ENCODE measurements at places on chromosomes 7 and 10. TPM values are rescaled to one million over a fixed set of nuclear protein-coding genes. Genes with fewer than 3 reads are reported as not detected.

The PILRA gene
- 2.3 TPM for total RNA-seq

The PRKG1 gene
- 2.8 TPM for total RNA-seq

The EMX2 gene
- not detected for total RNA-seq

The ITIH2 gene
- total RNA-seq: not detected

The MBL2 gene
- not detected for total RNA-seq

The ITPRID1 gene
- not detected for total RNA-seq

The JCAD gene
- 29.0 TPM for total RNA-seq

The HMX2 gene
- total RNA-seq: not detected

The RASA4 gene
- total RNA-seq: 5.0 TPM

The RET gene
- 0.79 TPM for total RNA-seq

The NEBL gene
- 3.7 TPM for total RNA-seq

The RNF32 gene
- total RNA-seq: 2.7 TPM

The AKR1E2 gene
- 1.4 TPM for total RNA-seq

The CACNA2D1 gene
- total RNA-seq: 65.4 TPM

DNA sequence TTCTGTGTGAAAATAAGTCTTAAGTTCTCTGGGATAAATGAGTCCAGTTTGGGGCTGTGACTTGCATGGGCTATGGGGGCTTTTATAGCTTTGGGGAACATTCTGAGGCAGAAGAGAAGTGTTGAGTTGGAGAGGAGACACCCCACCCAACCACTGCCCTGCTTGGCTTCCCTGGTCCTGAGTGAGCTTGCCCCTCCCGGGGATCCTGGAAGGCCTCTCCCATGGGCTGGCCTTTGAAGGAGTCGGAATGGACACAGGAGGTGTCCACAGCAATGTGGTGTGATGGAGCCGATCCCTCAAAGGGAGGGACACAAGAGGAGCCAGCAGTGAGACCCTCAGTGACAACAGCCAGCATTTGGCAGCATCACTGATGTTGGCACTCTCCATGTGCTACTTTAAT is 89.8 kb downstream of the GLRX3 start:
- no peak for DNase-seq
- H3K27me3 ChIP-seq: no peaks in the 10 kb centered on the region
- no peak overlapping the region for H3K4me3 ChIP-seq
- no peak overlapping the region for H3K27ac ChIP-seq
- no peaks in the 10 kb centered on the region for H3K4me1 ChIP-seq

DNA sequence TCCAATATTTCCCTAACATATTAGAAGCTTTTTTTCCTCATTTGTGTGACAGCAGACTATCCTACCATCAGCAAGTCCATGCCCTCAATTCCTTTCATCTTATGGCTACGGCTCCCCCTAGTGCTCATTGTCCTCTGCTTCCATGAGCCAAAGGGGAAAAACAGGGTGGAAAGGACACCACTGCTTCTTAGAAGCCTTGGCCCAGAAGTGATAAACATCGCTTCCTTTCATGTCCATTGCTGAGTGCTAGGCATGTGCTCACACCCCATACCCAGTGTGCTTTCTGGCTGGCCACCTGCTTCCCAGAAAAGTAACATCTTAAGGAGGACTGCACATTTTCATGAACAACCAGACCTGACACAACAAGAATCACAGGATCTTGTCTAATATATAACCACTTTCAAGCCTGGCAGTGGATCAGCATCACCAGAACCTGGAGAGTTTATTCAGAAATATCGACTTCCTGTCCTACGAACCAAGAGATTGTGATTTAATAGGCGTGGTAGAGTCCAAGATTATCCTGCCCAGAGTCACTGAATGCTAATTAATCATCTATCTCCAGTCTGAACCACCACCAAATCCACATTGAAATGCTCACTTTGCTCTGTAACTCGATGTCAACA is 650.5 kb upstream of the SORCS1 start:
- H3K4me1 ChIP-seq: no peaks in the 10 kb centered on the region
- H3K27me3 ChIP-seq: no peaks in the 10 kb centered on the region
- H3K4me3 ChIP-seq: no peak overlapping the region
- DNase-seq: peak; percentile 10
- H3K36me3 ChIP-seq: no peaks in the 10 kb centered on the region
- no peak overlapping the region for H3K27ac ChIP-seq

- H3K4me1 ChIP-seq: no peaks in the 10 kb centered on the region
- no peak overlapping the region for H3K4me3 ChIP-seq
- no peak for DNase-seq
- no peak overlapping the region for H3K27ac ChIP-seq
Measured at GRCh38 chr10:116300542-116300941, 23.7 kb upstream of the CCDC172 start.

DNA sequence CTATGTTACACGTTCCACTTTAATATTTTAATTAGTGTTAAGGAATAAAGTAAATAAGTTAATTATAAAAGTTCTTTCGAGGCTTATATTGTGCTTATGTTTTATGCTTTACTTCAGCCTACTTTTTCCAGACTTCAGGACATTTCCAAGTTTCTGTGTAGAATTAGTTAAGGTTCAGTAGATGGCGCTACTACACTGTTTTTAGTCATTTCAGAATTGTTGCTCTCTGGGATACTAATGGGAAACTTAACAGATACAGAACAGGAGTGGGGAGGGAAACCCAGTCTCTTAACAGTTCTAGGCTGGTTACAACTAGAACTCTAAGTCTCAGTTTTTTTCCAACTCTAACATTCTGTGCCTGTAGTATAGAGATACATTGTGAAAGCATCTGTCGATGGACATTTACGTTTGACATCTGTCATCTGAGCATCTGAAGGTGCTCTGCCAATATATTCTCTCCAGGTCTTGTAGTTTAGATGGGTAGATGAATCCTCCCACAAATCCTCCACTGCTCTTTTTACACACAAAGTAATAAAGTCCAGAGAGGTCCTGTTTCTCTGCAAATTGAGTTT is 56.8 kb upstream of the FAM171A1 start:
- H3K27ac ChIP-seq: no peak overlapping the region
- H3K4me1 ChIP-seq: no peaks in the 10 kb centered on the region
- no peaks in the 10 kb centered on the region for H3K36me3 ChIP-seq
- peaks cover 3% of the 10 kb centered on the region for H3K27me3 ChIP-seq

GRCh38 chr10:24434961-24435360 is 226.0 kb downstream of the KIAA1217 start:
- no peaks in the 10 kb centered on the region for H3K27me3 ChIP-seq
- H3K4me1 ChIP-seq: peaks cover 31% of the 10 kb centered on the region
- no peaks in the 10 kb centered on the region for H3K36me3 ChIP-seq
- DNase-seq: no peak

- peak overlapping the region; percentile 98 for H3K27ac ChIP-seq
- peak; percentile 56 for DNase-seq
- peaks cover 41% of the 10 kb centered on the region for H3K4me1 ChIP-seq
- H3K4me3 ChIP-seq: peak overlapping the region; percentile 31
- no peaks in the 10 kb centered on the region for H3K27me3 ChIP-seq
- no peaks in the 10 kb centered on the region for H3K36me3 ChIP-seq
Measured at GRCh38 chr10:3469639-3470020, 297.0 kb upstream of the PITRM1 start.

DNA sequence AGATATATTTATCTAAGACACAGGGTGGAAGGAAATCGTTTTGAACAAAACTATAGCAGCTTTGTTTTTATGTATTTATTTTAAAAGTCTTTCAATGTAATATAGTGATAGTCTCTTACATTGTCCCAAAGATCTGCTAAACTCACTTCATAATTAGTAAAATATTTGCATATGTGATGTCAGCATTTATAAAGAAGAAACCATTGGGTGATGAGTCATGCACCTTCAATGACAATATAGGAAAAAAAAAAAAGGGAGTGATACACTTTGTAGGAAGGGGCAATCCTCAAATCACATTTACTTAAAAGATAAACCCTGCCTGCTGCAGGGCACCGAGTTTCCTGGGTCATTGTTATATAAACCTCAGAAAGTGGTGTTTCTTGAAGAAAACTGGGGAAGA is 112.4 kb upstream of the SEMA3C start:
- no peak overlapping the region for H3K27ac ChIP-seq
- H3K4me1 ChIP-seq: no peaks in the 10 kb centered on the region
- no peaks in the 10 kb centered on the region for H3K36me3 ChIP-seq
- no peaks in the 10 kb centered on the region for H3K27me3 ChIP-seq
- no peak overlapping the region for H3K4me3 ChIP-seq
- no peak for DNase-seq

DNA sequence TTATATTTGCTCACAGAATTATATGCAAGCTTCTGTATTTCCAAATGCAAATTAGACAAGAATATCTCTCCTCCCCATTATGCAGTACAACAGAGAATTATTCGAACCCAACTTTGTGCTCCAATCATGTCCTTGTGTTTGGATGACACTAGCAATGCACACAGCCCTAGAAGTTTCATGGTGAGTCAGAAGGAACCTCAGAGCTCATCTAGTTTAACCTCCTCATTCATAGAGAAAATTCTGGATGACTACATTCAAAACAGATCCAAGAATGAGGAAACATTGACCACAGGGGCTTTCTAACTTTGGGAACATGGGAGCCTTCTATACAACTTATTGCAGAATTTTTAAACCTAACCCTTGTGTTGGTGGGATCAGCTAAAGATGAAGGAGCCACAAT is 12.8 kb upstream of the ARID5B start:
- H3K27ac ChIP-seq: no peak overlapping the region
- peak; percentile 44 for DNase-seq
- H3K27me3 ChIP-seq: no peaks in the 10 kb centered on the region

DNA sequence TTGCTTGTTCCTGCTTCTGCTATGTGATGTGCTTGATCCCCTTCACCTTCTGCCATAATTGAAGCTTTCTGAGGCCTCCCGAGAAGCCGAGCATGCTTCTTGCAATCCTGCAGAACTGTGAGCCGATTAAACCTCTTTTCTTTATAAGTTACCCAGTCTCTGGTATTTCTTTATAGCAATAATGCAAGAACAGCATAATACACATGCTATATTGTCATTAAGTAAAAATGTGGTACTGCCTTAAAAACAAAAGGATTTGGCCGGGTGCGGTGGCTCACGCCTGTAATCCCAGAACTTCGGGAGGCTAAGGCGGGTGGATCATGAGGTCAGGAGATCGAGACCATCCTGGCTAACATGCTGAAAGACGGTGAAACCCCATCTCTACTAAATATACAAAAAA is 59.6 kb upstream of the ANAPC16 start:
- no peaks in the 10 kb centered on the region for H3K36me3 ChIP-seq
- no peaks in the 10 kb centered on the region for H3K4me1 ChIP-seq
- H3K27me3 ChIP-seq: no peaks in the 10 kb centered on the region
- no peak for DNase-seq

- H3K27me3 ChIP-seq: no peaks in the 10 kb centered on the region
- peak overlapping the region; percentile 12 for H3K27ac ChIP-seq
- no peaks in the 10 kb centered on the region for H3K36me3 ChIP-seq
- H3K4me3 ChIP-seq: no peak overlapping the region
- DNase-seq: no peak
Measured at GRCh38 chr7:117829450-117830117, 43.7 kb downstream of the CTTNBP2 start.

DNA sequence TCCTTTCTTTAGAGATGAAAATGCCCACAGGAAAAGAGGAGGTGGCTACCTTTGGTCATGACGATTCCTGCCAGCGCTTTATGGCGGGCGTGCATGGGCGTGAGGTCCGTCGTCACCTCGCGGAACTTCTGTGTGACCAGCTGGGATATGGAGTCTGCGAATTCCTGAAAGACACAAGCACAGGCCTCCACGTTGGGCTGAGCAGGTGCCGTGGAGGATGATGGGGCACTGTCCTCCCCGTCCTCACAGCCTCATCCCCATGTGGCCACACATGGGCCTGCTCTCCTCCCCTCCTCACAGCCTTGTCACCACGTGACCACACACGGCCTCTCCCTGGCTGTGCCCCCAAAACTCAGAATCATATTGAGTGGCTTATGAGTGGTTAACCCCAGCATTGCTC is 214.7 kb downstream of the WDR37 start:
- H3K4me1 ChIP-seq: no peaks in the 10 kb centered on the region
- no peak overlapping the region for H3K27ac ChIP-seq
- DNase-seq: no peak
- H3K27me3 ChIP-seq: no peaks in the 10 kb centered on the region
- no peaks in the 10 kb centered on the region for H3K36me3 ChIP-seq
- no peak overlapping the region for H3K4me3 ChIP-seq

- H3K27me3 ChIP-seq: no peaks in the 10 kb centered on the region
- no peaks in the 10 kb centered on the region for H3K36me3 ChIP-seq
- no peak overlapping the region for H3K4me3 ChIP-seq
- no peaks in the 10 kb centered on the region for H3K4me1 ChIP-seq
Measured at GRCh38 chr7:82839555-82839954, 323.1 kb downstream of the PCLO start.

GRCh38 chr7:112084520-112084971 is 121.7 kb downstream of the DOCK4 start:
- no peak overlapping the region for H3K27ac ChIP-seq
- DNase-seq: no peak
- no peak overlapping the region for H3K4me3 ChIP-seq
- H3K4me1 ChIP-seq: peaks cover 13% of the 10 kb centered on the region

- peaks cover 4% of the 10 kb centered on the region for H3K4me1 ChIP-seq
- H3K36me3 ChIP-seq: no peaks in the 10 kb centered on the region
- peak overlapping the region; percentile 100 for H3K4me3 ChIP-seq
- H3K27ac ChIP-seq: peak overlapping the region; percentile 92
- H3K27me3 ChIP-seq: no peaks in the 10 kb centered on the region
Measured at GRCh38 chr7:77538281-77539212, 1.5 kb downstream of the PTPN12 start.

- H3K4me3 ChIP-seq: no peak overlapping the region
- no peaks in the 10 kb centered on the region for H3K36me3 ChIP-seq
- no peaks in the 10 kb centered on the region for H3K27me3 ChIP-seq
- H3K4me1 ChIP-seq: peaks cover 20% of the 10 kb centered on the region
- peak; percentile 49 for DNase-seq
- H3K27ac ChIP-seq: no peak overlapping the region
Measured at GRCh38 chr10:70758757-70759514, 26.2 kb downstream of the TBATA start.

- no peak for DNase-seq
- no peak overlapping the region for H3K4me3 ChIP-seq
- H3K4me1 ChIP-seq: no peaks in the 10 kb centered on the region
- H3K36me3 ChIP-seq: no peaks in the 10 kb centered on the region
Measured at GRCh38 chr10:22285130-22285529, 31.1 kb upstream of the COMMD3 start.

DNA sequence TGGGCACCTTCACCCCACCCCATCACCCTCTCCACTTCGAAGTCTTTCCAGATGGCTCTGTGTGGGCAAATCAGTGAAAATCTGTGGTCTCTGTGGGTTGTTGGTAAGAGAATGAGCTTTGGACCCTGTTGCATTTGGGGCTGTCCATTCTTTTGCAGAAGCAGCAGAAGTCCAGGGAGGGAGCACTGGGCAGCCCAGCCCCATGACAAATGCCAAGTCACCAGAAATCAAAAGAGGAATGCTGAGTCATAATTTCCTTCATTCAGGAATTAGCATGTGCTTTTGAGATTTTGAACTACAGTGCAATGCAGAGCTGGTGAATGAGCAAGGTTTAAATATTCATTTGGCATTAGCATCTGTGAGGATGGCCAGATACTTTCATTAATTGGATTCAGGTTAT is 556.2 kb downstream of the LRMDA start:
- H3K4me1 ChIP-seq: peaks cover 6% of the 10 kb centered on the region
- peak; percentile 44 for DNase-seq
- H3K27ac ChIP-seq: no peak overlapping the region
- no peak overlapping the region for H3K4me3 ChIP-seq
